ENCODE measurements at places on chromosomes 6 and 20.

- no peak for DNase-seq
Observed at GRCh38 chr6:142500250-142500786, 198.5 kb downstream of the ADGRG6 start.

GRCh38 chr6:51844336-51844735, 243.1 kb downstream of the PKHD1 start:
- no peak for DNase-seq

GRCh38 chr20:39069976-39070375, 107.8 kb downstream of the DHX35 start:
- no peak for DNase-seq

DNA sequence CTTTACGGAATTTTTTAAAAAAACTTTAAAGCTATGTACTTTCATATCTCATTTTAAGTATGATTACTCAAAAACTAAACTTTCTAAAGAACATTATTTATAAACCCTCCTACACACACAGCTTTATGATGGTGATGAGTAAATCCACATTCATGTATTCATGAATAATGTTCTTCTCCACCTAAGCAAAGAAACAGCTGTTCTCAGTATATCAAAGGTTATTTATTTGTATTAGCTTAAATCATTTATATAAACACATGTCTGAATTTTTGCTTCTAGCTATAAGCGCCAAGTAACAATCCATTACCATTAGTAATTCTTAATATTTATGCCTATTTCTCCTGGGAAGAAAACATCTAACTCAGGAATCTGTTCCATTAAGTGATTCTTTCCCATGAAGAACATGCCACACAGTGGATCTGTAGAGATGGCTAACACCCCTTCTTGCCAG, 63.3 kb downstream of the SMLR1 start:
- DNase-seq, result no peak

DNA sequence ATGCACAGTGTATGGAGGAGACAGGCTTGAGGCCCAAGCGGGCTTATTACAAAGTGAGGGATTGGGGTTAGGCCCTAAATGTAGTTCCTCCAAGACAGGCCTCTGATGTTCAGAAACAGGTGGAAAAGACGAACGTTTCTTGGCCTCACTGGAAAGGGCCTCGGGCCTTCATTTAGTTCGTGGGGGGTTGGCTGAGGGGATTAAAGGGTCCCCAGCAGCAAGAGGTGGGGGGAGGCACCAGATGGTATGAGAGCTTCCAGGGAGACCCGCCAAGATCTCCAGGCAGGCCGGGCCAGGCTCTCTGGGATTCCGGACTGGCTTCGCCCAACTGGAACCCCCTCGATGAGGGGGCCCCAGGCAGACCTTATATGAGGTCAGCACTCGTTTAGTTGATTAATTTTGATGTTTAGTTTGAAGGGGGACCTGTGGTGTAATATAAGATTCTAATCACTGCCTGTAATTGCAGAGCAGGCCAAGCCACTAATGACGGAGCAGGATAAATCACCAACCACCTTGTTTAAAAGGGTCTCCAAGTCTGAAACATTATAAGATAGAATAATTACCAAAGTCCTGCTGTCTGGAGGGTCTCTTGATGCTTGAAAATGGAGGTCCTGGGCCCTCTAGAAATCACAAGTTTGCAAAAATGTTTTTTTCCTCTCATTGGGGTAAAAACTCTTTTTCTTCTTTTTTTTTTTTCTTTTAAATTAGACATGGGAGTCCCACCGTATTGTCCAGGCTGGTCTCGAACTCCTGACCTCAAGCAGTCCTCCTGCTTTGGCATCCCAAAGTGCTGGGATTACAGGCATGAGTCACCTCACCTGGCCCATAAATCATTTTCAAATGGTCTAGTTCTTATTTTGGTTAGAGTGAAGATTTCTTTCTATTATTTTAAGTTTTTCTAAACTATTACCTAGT, 2.2 kb downstream of the HMGA1 start:
- no peak for DNase-seq

- DNase-seq, result no peak
Observed at GRCh38 chr6:12911427-12911826, 194.9 kb downstream of the PHACTR1 start.

GRCh38 chr20:16940701-16941100, 192.5 kb downstream of the OTOR start:
- DNase-seq, result no peak

DNA sequence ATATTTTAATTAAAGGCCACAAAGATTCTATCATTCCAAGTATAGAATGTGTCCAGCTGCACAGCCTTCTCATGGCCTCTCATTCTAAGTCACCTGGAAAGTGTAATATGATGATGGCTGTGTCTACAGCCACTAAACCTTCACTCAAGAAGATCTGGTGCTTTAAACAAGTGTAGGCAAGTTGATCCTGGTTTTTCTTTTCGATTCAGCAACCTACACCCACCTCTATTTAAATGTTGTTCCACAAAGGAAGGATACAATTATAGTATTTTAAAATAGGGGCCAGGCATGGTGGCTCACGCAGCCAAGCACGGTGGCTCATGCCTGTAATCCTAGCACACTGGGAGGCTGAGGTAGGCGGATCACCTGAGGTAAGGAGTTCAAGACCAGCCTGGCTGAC, 25.5 kb upstream of the DST start:
- no peak for DNase-seq

GRCh38 chr6:133893946-133894345, 5.0 kb downstream of the TCF21 start:
- no peak for DNase-seq

GRCh38 chr6:159821122-159821521, 21.0 kb downstream of the PNLDC1 start:
- no peak for DNase-seq

DNA sequence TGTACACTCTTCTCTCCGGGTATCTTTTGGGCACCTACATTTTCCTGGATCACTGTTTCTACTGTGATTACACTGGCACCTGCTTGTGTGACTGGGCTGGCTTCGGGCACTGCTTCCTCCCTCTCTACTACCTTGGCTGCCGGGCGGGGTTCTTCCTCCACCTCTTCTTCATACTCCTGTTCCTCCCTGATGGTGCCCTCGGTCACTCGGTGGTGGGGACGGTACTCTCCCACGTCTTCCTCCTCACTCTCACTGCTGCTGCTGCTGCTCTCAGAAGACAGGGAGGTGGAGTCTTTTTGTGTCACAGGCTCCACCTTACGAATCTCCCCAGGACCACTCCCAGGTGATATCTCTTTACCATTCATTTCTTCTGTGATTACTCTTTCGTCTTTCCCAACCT, 42.5 kb downstream of the SMLR1 start:
- no peak for DNase-seq

- DNase-seq, result no peak
Observed at GRCh38 chr6:168782187-168782751, 341.3 kb downstream of the SMOC2 start.

- DNase-seq, result no peak
Observed at GRCh38 chr6:11198663-11199603, 33.5 kb downstream of the NEDD9 start.

- no peak for DNase-seq
Observed at GRCh38 chr6:31597006-31597405, 4.2 kb upstream of the NCR3 start.

DNA sequence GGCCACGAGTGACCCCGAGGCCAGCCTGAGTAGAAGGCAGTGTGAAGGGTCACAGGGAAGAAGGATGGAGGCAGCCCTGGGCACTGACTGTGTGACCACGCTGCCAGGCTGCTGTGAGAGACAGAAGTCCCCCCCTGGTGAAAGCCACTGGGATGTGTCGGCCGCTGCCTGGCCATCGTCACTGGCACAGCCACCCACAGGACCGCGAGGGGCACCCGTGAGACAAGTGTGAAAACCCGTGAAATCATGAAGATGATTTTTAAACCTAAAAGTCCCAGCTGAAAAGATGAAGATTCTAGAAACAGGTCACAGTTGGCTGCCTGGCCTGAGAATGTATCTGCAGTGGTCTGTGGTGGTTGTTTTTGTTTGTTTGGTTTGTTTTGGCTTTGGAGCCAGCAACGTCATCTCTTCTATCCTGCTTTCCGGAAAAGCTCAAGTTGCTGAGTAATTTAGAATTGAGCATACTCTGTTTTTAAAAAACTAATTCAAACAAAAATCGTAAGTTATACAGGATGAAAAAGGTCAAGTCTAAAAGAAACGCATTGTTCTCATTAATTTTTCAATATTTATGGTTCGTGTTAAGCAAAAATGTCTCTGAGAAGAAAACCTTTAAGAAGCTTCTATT, 94.7 kb downstream of the HUS1B start:
- no peak for DNase-seq

DNA sequence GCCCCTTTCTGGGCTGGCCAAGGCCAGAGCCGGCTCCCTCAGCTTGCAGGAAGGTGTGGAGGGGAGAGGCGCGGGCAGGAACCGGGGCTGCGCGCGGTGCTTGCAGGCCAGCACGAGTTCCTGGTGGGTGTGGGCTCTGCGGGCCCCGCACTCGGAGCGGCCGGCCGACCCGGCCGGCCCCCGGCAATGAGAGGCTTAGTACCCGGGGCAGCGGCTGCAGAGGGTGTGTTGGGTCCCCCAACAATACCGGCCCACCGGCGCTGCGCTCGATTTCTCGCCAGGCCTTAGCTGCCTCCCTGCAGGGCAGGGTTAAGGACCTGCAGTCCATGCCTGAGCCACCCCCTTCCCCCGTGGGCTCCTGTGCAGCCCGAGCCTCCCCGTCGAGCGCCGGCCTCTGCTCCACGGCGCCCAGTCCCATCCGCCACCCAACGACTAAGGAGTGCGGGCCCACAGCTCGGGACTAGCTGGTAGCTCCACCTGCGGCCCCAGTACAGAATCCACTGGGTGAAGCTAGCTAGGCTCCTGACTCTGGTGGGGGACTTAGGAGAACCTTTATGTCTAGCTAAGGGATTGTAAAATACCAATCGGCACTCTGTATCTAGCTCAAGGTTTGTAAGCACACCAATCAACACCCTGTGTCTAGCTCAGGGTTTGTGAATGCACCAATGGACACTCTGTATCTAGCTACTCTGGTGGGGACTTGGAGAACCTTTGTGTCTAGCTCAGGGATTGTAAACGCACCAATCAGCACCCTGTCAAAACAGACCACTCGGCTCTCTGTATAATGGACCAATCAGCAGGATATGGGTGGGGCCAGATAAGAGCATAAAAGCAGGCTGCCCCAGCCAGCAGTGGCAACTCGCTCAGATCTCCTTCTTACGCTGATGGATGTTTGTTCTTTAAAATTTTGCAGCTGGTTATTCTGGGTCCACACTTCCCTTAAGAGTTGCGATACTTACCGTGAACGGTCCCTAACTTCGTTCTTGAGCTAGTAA, 167.4 kb upstream of the RREB1 start:
- no peak for DNase-seq

- DNase-seq, result no peak
Observed at GRCh38 chr6:105833959-105834947, 251.9 kb upstream of the PRDM1 start.

GRCh38 chr6:119929121-119929520, 579.6 kb upstream of the MAN1A1 start:
- DNase-seq, result no peak

DNA sequence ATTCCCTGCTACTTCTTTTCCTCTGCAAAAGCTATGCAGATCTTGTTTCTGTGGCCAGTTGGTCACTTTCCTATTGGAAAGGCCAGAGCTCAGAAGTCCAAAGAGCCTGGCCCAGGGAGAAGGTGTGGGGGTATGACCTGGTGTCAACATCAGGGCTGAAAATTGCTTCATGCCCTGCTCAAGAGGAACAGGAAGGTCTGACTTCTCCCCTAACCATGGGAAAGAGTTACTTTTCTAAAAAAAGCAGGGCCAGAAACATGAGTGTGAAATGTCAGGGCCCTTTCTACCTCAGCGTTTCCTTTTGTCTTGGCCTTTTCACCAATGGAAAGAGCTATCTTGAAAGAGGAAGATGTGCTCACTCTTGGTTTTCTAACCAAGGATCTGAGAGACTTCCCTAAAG, 117.4 kb downstream of the MAFB start:
- no peak for DNase-seq

DNA sequence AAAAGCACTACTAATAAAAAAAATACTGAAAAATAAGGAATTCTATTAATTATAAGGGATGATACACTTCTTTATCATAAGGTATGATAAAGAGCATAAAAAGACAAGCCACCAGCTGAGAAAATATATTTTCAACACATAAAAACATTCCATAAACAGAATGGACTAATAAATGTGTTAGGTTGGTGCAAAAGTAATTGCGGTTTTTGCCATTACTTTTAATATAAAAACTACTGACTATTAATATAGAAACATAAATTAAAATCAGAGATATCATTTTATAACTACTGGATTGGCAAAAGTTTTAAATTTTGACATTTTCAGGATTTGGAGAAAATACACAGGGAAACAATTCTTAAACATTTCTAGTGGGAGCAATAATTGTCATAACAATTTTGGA, 37.1 kb upstream of the FKBP1C start:
- no peak for DNase-seq

DNA sequence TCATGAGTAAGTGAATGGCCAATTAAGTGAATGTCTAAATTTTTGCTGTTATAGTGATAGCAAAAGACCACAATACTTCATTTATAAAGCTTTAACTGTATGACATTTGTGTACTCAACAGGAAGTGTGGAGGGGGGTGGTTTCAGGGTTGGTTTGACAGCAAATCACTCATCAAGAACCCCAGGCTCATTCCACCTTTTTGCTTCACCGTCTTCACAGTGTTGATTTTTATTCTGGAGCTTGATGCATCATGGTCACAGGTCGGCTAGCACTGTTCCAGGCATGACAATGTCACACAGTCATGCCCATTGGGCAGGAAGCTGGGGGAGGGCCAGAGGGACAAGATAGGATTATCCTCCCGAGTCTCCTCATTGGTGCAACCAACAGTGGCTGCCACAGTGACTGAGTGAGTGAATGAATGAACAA, 75.0 kb downstream of the MDGA1 start:
- DNase-seq, result no peak

DNA sequence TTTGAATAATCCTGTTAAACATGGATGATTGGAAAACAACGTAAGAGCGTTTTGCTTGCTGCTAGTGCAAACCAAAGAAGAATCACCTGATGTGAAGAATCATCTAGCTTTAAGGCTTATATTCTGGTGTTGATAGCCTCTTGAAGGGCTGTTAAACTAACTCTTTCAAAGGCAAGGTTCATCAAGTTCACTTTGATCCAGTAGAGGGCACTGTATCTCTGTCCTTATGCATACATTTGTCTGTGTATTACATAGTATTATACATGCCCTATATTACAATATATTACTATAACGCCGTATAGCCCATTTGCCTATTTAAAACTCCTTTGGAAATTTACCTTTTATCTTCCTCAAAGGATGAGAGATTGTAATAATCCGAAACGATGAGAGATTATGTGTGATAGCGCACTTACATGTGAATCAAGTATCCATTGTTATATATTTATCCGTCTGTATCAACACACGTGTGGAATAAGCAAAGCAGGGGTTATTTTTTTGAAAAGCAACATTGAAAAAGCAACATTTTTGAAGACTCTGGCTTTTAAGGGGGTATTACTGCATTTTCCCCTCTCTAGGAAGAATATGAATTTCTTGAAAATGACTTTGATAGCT, 50.8 kb upstream of the NRN1 start:
- peak; percentile 9 for DNase-seq

DNA sequence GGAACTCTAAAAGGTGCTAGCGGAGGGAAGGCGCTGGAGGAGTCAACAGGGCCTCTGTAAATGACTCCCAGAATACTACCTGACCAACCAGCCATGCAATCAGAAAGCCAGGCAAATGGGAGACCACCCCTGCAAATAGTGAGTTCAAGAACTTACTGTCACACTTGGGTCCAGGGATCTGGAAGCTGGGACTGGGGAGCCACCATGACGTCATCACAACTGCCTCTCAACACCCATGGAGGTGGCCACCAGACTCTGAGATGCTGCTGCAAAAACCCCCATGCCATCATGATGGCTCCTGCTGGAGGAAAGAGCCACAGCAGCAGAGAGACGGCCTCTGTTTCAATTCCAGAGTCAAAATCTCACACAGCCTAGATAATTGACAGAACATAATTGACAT, 8.5 kb upstream of the PDYN start:
- no peak for DNase-seq
